Central memory CD4-positive, alpha-beta T cell (primary cell): ENCODE measurements at places on chromosomes 16 and 17.

DNA sequence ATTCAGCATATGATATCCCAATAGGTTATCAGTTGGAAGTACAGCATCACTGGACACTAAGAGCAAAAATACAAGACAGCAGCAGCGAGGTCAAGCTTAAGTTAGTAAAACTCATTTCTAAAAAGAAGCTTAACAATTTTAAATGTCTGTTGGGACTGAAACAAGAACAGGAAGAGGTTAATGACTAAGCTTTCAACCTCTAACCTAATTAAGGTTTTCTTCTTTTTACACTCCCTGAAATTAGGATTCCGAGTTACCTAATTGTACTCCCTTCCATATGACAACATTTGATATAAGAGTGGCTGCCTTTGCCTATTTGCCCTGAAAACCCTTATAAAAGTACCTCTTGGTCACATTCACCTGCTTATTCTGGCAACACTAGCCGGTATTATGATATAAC is 34.3 kb downstream of the CPSF4L start:
- no peak for DNase-seq

DNA sequence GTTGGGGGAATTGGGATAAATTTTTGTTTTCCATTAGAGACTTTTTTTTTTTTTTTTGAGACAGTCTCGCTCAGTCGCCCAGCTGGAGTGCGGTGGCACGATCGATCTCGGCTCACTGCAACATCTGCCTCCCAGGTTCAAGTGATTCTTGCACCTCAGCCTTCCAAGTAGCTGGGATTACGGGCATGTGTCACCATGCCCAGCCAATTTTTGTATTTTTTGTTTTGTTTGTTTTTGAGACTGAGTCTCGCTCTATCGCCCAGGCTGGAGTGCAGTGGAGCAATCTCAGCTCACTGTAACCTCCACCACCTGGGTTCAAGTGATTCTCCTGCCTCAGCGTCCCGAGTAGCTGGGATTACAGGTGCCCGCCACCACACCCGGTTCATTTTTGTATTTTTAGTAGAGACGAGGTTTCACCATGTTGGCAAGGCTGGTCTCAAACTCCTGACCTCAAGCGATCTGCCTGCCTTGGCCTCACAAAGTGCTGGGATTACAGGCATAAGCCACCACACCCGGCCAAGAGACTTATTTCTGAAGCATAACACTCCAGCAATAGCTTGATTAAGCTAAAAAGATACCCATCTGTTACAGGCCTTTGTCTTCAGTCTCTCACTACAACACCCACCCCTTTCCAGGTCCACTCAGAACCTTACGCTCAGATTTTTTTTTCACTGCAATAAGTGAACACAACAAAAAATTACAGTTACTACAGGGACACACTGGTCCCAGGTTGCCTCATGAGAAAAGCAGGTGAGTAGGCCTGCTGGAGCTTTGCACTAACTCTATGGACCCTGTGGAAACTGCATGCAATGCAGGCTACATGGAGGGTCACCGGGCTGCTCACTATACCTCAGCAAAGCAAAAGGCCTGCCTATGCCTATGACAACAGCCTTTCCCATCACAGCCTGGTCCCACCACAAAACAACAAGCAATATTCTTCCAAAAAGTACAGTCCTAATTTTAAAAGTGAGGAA is 34.6 kb downstream of the KANSL1 start:
- no peak for DNase-seq

DNA sequence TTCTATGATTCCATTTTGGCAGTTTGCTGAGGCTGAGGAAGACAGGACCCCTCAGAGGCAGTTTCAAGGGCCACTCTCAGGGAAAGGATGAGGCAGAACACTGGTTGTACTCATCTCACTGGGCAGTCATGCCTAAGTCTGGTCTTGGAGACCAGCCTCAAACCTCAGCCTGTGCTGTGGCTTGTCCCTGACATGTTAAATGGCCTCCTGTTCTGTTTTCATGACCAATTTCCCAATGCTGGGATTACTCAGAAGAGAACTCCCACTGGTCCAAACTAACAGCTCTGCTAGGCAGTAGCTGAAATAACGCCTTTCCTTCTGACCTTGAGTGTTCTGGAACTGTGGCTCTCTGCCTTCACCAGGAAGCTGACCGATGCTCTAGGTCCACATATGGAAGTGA is 8.4 kb upstream of the SPDYE4 start:
- DNase-seq: no peak

- DNase-seq: no peak
Measured at GRCh38 chr17:39123627-39124026, 27.8 kb downstream of the PLXDC1 start.

- DNase-seq: no peak
Measured at GRCh38 chr17:60923000-60923399, 245.3 kb downstream of the BCAS3 start.

DNA sequence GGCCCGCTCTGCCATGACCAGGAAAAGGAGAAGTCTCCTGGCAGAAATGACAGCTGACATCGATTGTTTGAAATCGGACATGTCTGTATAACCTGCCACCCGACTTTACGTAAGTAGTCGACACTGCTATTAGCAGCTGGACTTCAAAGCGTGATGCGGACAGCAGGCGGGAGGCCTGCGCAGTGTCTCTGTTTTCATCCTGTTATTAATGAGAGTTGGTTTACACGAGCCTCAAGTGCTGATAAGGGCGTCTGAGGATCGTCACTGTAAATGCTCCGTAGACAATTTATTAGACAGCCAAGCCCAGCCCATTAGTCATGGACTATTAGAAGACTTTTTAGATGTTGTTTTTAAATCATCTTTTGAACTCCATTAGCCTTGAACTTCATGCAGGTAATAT is 328.3 kb downstream of the FOXL1 start:
- no peak for DNase-seq

DNA sequence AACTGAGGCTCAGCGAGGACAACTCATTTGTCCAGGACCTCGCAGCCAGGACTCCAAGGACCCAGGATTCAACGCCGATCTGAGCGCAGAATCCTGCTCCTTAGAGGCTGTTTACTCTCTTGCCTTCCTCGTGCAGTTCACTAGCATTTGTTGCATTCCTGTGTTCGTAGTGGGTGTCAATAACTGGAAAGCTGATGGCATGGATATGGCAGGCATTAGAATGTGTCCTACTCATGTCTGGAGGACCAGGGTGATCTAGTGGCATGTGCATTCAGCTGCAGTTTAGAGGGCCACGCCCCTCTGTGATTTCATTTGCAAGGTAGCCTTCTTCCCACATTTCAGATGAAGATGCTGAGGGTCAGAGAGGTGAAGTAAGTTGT is 510 bp downstream of the CRISPLD2 start:
- no peak for DNase-seq

DNA sequence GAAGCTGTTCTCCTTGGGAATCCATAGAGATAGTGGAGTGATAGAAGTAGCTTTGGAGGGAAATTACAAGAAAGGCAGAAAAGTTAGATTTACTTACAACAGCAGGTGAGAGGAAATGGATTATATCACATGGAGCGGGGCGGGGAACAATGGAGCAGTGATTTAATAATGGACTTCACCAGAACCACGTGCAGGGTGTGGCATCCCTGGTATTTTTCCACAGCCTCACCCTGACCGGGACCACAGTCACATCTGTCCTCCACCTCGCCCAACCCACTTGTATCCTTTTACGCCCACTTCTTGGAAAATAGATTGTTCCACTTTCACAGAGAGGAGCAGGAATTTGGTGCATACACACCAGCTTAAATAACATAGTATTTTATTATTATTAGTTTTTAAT is 15.9 kb upstream of the CYB5B start:
- no peak for DNase-seq

GRCh38 chr16:4017807-4018206 is 98.4 kb downstream of the ADCY9 start:
- DNase-seq: no peak

GRCh38 chr17:72756256-72756655 is 336.2 kb downstream of the SLC39A11 start:
- DNase-seq: no peak

DNA sequence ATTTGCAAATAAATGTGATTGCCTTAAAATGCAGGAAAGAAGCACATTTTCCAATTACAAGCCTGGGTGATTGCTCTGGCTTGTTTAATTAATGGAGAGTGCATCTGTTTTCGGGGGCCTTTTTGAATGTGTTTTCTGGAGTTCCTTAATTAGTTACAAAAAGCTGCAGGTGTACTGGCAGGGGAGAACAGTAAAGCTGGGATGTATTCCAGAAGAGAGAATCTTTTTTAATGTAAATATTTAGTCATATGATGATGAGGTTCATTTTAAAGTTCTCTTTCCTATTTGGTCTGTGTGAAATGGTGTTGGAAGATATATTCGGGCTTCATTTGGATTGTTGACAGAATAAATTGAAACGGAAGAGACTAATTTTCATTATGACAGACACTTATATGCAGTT is 70.9 kb upstream of the N4BP1 start:
- no peak for DNase-seq

- no peak for DNase-seq
Measured at GRCh38 chr17:42402117-42402516, 13.9 kb upstream of the STAT3 start.

DNA sequence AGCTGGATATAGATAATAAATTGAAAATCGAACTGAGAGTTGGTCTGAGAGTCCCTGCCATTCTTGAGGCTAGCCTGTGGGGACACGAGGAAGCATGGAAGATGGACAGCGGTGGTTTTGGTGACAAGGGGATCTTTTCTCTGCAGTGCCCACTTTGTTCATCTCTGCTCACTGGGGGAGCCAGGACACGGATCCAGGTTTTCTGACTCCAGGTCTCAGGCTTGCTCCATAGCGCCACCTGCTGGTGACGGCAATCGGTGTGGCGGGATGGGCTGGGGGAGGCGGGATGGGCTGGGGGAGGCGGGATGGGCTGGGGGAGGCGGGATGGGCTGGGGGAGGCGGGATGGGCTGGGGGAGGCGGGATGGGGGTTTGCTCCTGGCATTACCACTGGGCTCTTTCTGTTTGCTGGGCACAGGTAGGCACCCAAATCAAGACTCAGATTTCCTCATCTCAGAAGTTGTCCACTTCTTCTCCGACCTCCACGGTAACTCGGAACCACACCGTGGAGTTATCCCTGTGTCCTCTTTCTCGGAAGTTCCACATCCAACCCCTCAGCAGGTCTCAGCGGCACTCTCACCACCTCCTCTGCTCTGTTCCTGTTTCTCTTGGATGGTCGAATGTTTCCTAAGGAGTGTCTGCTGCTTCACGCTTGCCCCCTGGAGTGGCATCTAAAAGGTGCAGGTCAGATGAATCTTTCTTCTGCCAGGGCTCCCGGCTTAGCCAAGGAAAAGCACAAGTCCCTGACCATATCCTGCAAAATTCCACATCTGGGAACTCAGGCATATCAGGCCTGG is 142.4 kb downstream of the CYLD start:
- DNase-seq: no peak

- DNase-seq: no peak
Measured at GRCh38 chr17:66790501-66791061, 44.3 kb upstream of the CACNG5 start.

DNA sequence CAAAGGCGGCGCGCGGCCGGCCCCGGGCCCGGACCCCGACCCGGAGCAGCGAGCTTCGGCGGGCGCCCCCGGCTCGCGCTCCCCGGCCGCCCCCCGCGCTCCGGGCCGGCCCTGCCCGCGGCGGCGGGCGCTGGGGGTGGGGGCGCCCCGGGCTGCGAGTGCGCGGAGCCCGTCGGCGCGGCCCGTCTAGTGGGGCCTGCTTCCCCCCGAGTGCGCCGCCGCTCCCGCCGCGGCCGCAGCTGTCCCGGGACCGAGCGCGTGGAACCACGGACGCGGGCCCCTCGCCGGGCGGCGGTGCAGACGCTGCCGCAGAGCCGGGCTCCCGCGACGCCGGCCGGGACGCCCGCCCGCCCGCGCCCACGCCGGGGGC is 308 bp downstream of the ADCY9 start:
- DNase-seq: no peak

GRCh38 chr17:82370471-82371332 is 863 bp upstream of the UTS2R start:
- DNase-seq: no peak

DNA sequence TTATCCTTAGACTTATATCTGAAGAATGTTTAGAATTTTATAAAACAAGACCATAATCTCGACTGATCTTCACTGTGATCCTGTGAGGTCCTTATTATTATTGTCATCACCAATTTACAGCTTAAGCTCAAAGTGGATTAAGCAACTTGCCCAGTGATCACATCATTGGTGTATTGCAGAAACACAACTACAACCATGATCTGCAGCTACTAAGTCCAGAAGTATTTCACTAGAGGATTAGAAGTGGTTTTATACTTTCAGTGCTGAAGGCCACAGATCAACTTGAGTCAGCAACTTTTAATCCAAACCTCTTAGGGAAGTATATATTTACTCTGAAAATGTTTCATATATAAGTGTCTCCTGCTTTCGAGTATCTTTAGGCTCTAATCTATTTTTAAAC is 624.3 kb upstream of the SOX9 start:
- no peak for DNase-seq

- DNase-seq: no peak
Measured at GRCh38 chr16:54443352-54443751, 156.8 kb upstream of the IRX3 start.

GRCh38 chr17:57447990-57448758 is 191.9 kb downstream of the MSI2 start:
- no peak for DNase-seq

- DNase-seq: no peak
Measured at GRCh38 chr16:19239511-19240155, 45.9 kb upstream of the CLEC19A start.

DNA sequence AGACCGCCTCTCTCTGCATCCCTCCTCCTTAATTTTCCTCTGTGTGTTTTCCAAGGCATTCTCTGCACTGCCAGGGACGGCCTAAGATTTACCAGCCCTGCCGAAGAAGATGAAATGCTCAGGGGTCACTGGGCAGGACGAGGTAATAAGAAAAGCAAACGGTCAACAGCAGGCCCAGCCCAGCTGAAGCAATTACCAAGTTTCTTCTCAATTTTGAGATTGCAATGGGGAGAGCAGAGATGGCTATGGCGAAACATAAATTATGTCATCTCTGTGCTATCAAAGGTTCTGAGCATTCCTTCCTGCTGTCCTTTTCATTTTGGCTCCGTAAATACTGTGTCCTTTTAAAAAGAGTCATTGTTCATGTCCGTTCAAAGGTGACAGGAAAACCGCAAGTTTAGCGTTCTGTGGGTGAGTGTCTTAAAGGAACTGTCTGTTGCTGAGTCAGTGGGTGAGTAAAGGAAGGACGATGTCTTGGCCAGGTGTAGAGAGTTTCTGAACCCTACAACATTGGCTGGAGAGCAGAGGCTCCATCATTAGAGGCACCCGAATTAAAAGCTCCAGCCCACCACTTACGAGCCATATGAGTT is 753.9 kb upstream of the EEF2KMT start:
- DNase-seq: no peak
